Stimulated activated CD8-positive, alpha-beta memory T cell treated with anti-CD3 and anti-CD28 coated beads, Interleukin-7, amount 100 ng/mL, for 24 hours (primary cell): ENCODE measurements at places on chromosomes 11 and 22.

DNA sequence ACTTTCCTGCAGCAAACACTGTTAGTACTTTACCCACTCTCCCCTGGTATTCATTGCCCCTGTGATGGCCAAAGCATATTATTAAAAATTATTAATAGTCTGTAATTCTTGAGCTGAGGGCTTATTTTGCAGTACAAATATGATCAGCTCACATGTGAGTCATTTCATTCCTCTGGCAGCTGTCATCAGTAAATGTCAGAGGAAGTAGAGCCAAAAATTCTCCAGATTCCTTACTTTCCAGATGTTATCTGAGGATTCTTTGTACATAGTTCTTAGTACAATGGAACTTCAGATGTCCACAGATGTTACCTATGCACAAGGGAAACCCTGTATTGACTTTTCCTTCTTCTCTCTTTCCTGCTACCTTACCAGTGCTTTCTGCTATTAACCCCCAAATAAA lies 12.5 kb downstream of the OR5B3 start:
- no peak for DNase-seq

DNA sequence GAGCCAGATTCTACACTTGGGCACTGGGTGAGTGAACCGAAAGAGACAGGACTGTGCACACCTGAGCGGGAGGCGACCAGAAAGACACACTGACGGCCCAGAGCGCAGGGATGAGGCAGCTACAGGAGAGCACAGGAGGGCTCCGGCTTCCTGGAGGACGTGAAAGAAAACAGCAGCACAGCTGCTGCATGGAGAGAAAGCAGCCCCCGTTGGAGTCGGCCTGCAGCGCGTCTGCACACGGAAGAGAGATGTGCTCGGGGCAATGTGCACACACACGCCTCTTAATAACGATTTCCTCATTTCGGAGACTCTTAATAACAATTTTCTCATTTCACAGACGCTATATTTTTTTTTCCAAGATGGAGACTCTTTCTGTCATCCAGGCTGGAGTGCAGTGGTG lies 160.4 kb downstream of the CTTN start:
- DNase-seq, result no peak

- no peak for DNase-seq
Observed at GRCh38 chr11:86303257-86303656, 1.2 kb downstream of the HIKESHI start.

GRCh38 chr11:36427079-36427478 lies 83.0 kb downstream of the TRAF6 start:
- no peak for DNase-seq

- DNase-seq, result no peak
Observed at GRCh38 chr22:22938672-22939587, 51.3 kb downstream of the IGLL5 start.

DNA sequence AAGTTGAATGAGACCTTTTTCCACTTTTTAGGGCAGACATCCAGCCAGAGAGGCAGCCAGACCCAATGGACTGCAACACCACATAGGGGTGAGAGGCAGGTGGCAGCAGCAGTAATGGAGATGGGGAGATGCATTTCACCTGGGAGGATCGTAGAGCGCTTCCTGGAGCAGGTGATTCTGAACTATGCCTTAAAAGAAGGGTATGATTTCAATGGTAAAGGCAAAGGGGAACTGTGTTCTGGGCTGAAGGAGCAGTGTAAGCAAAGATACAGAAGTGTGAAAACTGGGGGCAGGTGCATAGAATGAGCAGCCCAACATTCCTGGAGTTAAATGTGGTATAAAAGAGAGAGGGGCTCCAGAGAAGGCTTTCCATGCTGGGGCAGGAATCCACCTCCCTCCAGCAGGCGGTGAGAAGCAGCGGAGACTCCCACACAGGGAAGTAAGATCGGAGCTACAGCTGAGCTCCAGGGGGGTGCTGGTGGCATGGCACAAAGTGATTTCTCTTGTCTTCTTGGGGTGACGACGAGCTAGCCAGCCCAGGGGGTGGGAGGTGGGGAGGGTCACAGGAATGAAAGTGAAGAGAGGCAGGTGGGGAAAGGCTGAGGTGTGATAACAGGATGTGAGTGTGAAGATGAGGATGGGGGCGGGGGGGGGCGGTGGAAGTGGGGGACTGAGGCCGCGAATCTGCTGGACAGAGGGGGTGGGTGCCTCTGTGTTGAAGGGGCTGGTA lies 4.3 kb upstream of the SERHL2 start:
- no peak for DNase-seq

DNA sequence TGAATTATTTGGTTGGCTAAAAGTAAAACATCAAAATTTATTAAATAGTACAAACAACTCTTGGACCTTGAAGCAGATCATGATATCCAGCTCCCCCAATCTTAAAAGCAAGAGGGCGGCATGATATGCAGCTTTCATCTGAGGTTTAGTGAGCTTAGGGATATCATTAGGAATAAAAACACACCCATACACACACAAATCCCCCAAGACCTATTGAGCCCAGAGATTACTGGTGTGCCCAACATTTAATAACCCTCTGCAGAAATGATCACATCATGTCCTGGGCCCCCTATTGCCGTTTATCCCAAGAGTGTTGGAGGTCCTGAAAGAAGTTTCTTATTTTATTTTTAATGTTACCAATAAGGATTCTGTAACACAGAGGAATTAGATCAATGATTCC lies at the start of gene OR8D1:
Gene OR8D1, minus strand, starts transcription at position 101 of the 400 bp plus-strand sequence. CDS start 3,183 bp downstream, outside the sequence.
- DNase-seq, result no peak

- no peak for DNase-seq
Observed at GRCh38 chr22:35590634-35591295, 26.4 kb downstream of the MB start.
